Right forelimb (tissue), 1 donor: ENCODE measurements at places on chromosomes 12 and 14.

GRCh38 chr12:121576851-121577391 is 3.9 kb downstream of the KDM2B start:
- peak; percentile 44 for DNase-seq

- DNase-seq: no peak
Observed at GRCh38 chr14:56715938-56716337, 94.3 kb downstream of the OTX2 start.

DNA sequence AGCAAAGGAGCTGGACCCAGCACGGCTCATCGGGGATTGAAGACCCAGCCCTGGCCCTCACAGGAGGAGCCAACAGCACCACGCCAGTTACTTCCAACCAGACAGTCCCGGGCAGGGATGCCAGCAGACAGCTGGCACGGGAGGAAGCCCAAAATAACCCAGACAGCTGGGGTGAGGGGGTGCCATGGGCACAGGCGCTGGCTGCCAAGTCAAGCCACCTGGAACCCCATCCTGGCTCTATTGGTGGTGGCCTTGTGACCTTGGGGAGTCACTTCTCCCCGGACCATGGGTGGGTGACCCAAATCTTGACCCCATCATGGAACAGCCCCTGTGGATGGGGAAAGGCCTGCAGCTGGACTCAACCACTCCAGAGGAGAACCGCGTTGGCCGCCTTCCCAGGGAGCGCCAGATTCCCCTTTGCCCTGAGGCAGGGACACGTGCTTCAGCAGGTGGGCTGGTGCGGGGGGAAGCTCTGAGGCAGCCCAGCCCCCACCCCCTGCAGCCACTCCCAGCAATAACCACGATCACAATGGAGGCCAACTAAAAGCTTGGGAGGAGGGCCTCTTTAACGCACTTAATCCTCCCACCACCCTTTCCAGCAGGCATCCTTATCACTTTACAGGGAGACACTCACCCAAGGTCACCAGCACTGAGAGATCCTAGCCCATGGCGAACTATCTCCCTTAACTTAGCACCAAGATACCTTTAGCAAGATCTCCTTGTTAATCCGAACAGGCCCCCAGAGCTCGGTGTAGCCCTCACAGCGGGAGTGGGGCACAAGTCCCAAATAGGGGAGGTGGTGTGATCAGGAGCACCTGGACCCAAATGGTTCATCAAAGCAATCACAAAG is 4.7 kb upstream of the RHOF start:
- peak; percentile 80 for DNase-seq

DNA sequence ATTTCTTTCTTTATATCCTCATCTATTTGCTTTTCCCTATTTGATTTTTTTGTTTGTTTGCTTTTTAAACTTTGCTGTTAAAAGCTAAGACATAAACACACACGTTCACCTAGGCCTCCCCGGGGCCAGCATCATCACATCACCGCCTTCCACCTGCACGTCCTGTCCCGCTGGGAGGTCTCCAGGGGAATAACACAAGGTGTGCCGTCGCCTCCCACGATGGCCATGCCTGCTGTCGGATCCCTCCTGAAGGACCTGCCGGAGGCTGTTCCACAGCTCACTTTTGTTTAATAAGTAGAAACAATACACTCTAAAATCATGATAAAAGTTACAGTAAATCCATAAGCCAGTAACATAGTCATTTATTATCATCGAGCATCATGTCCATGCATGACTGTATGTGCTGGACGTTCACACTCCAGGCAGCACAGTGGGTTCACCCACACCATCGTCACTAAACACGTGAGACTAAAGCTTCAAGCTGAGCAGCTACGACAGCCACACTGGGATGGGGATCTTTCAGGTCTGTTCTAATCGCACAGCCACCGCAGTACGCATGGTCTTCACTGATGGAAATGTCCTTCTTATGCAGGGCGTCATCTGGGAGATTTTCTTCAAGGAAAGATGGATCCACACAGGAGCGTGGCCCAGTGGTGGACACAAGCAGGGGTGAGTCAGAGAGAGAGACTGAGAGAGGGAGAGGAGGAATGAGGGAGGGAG is 3.6 kb downstream of the RIMBP2 start:
- peak; percentile 12 for DNase-seq

GRCh38 chr12:130128790-130129735 is 33.2 kb upstream of the FZD10 start:
- DNase-seq: no peak

- DNase-seq: no peak
Observed at GRCh38 chr12:1608713-1609119, 14.3 kb upstream of the FBXL14 start.
